ENCODE measurements at places on chromosomes 12 and 14.

- DNase-seq: no peak
These were observed 192.3 kb downstream of the ANO4 start for GRCh38 chr12:100986595-100987547.

- DNase-seq: no peak
These were observed 1687.4 kb upstream of the FLRT2 start for GRCh38 chr14:83842547-83842946.

GRCh38 chr14:87043667-87044200 is 949.2 kb downstream of the GALC start:
- DNase-seq: no peak

DNA sequence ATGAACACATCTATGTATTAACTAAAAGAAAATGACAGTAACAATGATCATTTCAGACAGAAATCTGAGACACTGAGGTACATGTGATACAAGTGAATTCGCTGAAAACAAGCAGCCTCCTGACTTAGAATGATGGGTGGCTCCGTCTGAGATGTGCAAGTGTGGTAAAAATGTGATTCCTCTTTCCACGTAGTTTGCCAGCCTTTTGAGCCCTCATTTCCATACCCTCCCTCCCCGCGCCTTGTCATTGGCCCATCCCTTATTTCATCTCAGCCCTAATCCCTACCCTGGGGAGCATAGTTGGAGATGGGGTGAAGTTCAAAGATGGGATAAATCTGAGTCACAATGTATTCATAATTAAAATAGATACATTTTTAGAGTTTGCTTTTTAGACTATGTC is 107.8 kb downstream of the BMP4 start:
- DNase-seq: no peak

DNA sequence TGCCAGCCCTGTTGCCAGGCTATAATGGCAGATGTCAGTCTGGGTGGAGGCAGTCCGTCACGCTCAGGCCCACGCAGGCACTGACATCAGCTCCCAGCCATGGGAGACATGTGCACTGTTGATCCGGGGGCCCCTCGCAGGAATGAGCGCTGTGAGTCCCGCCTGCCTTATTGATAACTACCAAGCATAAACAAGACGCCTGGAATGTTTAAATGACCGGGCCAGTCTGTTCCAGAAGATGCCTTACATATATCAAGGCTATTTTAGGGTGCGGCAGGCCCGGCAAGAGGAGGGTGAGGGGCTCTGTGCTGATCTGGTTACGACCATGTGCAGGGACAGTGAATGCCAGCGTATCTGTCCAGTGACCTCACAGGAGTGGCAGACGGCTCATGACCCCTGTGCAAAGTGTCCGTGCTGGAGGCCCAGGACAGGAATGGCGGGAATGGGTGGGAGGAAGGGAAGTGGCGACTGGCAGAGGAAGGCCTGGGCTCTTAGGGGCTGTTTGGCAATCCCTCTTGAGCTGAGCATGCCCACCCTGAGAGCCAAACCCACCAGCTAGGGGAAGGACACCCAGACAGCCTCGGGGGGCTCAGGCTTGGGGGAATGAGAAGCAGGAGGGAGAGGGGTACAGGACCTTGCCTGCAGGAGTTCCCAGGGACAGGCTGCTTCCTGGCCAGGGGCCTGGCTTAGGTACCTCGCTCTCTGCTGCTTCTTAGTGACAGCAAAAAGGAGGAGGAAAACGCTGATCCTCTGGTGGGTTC is 49.3 kb downstream of the DLK1 start:
- no peak for DNase-seq

GRCh38 chr14:104712881-104713734 is 10.9 kb upstream of the ADSS1 start:
- no peak for DNase-seq

DNA sequence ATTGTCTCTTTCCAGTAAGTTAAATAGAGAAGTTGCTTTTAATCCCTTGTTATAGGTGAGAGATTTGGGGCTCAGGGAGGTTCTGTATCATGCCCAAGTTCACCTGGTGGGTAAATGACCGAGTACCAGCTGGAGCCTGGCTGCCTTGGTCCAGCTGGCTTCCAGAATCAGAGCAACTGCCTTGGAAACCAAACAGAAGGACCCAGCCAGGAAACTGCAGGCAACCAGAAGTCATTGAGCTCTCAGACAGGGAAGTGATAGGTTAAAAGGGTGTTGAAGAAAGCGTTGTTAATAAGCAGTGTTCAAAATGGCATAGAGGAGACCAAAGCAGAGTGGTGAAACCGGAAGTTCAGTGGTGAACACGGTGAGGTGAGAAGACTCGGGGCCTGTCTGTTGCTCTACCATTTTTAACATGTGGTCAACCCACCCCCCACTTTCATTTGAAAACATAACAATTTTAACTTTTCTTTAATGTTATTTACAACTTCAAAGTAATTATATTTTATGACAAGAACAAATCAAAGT is 54.9 kb downstream of the PLEKHG7 start:
- DNase-seq: peak; percentile 4

DNA sequence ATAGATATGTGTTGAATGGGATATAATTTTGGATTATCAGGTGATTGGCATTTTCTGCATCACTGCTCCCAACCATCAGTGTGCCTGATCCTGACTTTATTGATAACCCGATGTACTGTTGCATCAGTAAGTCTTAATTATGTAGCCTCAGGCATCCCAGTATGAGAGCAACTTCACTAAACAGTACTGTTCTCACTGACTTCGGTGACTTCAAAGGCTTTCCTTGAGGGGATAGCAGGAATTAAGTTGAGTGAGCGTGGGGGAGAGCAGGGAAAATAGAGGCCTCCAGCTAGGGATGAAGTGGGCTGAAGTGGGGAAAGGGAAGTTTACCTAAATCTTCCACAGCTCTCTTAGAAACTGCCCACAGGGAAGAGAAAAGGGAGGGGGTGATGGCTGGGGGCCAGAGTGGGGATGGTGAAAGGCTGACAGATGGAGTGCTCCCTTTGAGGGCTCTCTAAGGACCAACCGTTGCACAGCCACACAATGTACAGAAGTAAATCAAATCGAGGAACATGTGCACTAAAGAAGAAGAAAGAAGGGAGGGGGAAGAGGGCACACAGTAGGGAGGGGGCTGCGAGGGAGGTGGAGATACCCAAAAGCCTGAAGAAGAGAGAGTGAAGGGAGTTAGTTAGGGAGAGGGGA is 10.7 kb upstream of the NEUROD4 start:
- DNase-seq: no peak

GRCh38 chr12:78226763-78227162 is 396.1 kb downstream of the NAV3 start:
- DNase-seq: no peak

GRCh38 chr12:57096099-57096572 is 7.2 kb downstream of the NAB2 start:
- no peak for DNase-seq

- DNase-seq: no peak
These were observed 607 bp downstream of the OS9 start for GRCh38 chr12:57694459-57695019.

DNA sequence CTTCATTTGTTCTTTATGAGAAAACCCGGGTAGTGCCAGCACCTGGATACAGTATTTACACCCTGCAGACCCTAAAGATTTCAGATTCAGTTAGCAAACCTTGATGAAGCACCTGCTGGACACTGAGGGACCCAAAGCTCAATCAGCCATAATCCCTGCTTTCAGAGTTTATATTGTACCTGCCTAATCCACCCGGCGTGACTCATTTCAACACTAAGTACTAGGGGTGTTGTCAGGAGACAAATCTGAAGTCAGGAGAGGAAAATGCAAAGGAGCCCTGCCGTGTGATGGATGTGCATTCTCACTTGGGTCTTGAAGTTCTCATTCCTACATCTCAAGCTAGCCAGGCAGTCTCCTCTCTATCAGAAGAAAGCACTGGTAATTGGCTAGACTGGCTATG is 176.7 kb upstream of the BCL2L14 start:
- DNase-seq: no peak

DNA sequence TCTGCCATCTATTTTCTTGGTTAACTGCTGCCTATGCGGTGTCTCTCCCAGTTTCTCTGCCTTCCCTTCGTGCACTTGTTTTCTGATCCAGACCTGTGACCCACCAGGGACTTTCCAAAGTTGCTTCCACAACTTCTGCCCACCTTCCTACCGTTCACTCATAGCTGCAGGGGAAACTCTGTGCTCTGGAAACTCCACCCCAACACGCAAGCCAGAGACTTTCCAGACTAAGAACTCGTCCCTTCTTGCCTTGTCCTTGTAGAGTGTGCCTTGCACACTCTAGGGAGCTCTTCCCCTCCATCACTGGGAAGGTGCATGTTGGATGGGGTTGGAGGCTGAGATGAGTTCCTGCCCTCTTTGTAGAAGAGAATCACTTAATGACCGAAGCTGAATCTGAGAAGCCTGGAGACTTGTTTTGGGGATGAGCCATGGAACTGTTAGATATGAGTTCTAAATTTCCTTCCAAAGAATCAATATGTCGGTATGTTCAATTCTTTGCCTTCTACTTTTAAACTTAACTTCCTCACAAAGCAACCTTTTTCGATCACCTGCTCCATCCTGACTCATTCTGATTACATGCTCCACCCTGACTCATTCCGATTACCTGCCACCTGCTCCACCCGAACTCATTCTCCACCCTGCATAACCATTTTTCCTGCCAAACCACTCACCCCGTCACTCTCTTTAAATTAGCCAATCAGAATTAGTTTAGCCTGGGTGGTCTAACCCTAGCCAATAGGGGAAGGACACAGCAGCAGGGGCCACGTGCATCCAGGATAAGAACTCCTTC is 82.1 kb upstream of the CAPRIN2 start:
- no peak for DNase-seq

DNA sequence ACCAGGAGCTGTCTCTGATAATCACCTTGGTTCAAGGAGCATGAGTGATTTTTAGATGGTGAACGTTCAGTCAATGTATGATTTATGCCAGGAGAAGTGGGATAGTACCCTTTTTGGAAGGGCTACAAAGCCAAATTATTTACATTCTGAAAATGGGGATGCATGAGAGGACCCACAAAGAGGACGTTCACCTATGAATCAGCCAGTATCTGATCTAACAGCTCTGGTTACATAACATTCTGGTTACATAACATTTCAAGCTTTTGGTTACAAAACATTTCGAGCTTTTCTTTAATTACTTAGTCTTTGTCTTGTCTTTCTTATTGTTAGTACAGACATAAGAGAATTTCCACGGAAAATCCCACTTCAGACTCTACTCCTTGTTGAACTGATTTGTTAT is 68.8 kb downstream of the SLCO1A2 start:
- no peak for DNase-seq

All from CD4-positive, alpha-beta T cell treated with Interleukin-4 for 1 hour (primary cell).